ENCODE measurements at places on chromosomes 5 and 9.

DNA sequence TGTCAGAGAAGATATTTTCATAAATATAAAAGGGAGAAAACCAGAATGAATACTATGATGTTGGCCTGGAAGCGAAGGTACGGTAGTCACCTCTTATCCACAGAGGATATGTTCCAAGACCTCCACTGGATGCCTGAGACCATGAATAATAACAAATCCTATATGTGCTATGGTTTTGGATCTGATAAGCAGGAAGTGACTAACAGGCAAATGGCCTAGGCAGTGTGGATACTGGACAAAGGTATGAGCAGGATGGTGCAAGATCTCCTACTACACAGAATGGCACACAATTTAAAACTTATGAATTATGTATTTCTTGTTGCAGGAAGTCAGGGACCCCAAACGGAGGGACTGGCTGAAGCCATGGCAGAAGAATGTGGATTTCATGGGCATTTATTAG lies 48.2 kb downstream of the ADAMTS12 start:
- DNase-seq, result no peak

DNA sequence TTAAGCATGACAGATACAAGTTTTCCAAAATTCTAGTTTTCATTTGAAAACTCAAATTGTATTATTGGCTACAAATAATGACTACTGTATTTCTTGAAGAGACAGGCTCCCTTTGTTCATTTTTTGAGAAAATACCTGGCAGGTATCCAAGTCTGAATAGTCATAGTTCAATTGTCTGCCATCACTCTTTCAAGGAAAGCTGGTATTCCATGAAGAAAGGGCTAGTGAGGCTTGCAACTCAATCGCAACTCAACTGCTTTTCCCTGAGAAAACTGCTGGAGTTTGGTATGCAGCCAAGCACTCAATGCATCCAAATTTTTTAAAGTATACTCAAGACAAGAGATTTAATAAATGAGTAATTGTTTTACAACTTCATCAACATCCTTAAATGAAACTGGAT lies 61.4 kb upstream of the TRIO start:
- no peak for DNase-seq

DNA sequence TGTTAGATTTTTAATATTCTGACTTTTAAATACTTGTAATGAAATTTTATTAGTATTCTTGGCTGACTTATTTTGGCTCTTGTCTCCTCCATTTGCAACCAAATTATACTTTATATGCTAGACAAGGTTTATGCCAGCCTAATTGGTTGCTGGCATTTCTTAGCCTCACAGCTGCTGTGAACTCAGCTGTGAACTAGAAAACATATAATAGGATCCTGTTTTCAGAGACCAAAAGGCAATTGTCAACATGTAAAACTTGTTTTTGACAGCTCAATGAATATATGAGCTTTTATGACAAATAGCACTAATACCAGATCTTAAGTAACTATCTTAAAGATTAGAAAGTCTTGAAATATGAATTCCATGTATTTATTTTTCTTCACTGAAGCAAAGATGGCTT lies 25.9 kb downstream of the KIF2A start:
- DNase-seq, result no peak

DNA sequence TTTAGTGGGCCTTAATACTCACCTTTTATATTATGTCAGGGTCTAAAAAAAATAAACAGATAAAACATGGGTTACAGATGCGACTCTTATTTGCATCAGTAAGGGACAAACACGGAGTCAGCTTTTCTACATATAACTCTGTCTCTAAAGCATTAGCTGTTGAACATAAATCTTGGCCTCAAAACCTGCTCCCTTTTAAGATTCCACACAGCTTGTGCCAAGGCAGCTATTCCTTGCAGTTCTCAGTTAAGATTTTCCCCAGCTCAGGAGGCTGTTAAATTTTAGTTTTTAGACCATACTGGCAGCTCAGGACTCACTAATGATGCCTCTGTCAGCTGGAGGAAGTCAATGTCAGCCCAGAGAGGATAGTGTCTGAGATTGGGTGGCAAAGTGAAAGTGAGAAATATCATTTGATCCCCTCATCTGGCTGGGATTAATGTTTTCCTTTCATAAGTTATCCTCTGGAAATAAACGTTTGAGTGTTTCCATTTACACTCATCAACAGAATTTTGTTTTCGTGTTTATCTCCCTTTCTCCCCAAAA lies 287.5 kb downstream of the ELAVL2 start:
- no peak for DNase-seq

DNA sequence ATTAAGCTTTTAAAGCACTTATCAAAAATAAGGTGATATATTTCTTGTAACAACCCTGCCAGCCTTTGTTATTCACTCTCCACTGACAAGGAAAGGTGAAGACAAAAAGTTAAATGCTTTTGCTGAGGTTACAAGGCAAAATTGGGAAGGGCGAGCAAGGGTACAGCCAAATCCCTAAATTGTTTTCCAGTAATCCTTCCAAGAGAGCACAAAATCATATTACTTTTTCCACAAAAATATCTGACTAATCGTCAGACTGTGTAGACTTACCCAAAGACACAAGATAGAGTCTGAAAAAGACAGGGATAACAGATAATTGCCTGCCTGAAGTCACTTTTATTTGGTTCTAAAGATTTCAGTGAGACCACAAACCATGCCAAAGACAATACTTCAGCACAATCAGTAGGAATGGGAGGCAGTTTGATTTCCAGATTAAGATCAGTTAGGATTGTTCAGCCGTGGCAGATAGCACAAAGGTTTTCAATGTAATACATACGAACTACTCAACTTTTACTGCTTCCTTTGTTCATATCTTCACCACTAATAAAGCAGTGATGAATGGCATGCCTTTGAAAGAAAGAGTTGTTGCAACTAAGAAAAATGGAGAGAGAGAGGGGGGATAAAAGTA lies 383.8 kb upstream of the TUSC1 start:
- DNase-seq, result no peak

- no peak for DNase-seq
Measured at GRCh38 chr9:136624184-136624951, 38.3 kb upstream of the EGFL7 start.

- DNase-seq, result no peak
Measured at GRCh38 chr5:124932791-124933600, 186.6 kb upstream of the ZNF608 start.

DNA sequence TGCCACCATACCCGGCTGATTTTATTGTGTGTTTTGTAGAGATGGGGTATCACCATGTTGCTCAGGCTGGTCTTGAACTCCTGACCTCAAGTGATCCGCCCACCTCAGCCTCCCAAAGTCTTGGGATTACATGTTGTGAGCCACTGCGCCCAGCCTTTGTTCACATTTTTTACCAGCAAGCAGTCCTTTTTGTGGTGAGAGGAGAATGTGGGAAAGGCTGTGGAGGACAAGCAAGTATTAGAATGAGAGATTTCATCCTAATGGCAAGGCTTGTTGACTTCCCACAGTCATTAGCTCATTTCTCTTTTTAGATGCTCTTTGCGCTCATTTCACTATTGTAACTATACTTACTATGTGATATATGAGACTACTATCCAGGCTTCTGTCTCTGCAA lies 6.1 kb downstream of the IL31RA start:
- DNase-seq, result no peak

DNA sequence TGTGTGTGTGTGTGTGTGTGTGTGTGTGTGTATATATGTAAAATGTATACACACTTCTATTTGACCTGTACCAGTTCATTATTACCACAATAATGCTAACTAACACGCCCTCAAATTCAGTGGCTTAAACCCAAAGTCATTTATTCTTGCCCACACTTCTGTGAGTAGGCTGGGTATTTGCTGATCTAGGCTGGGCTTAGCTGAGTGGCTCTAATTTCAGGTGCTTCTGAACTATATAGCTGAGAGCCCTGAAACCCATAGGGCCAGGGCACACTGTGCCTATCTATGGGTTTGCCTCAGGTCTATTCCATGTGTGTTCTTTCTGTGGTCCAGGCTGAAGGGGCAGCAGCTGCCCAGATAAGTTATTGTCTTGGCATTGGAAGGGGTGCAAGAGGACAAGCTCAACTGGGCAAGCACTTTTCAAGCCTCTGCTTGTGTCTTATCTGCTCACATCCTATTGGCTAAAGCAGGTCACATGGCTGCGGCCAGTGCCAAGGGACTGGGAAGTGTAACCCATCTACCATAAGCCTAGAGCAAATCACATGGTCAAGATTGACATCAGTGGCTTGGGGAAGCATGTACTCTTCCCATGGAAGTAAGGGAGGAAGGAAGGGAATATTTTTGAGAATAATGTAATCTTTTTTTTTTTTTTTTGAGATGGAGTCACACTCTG lies 139.9 kb downstream of the PALM2AKAP2 start:
- DNase-seq, result no peak

- no peak for DNase-seq
Measured at GRCh38 chr5:136814619-136815378, 449.5 kb upstream of the TRPC7 start.

- peak; percentile 88 for DNase-seq
Measured at GRCh38 chr9:68779558-68780379, 74.7 kb downstream of the PIP5K1B start.

DNA sequence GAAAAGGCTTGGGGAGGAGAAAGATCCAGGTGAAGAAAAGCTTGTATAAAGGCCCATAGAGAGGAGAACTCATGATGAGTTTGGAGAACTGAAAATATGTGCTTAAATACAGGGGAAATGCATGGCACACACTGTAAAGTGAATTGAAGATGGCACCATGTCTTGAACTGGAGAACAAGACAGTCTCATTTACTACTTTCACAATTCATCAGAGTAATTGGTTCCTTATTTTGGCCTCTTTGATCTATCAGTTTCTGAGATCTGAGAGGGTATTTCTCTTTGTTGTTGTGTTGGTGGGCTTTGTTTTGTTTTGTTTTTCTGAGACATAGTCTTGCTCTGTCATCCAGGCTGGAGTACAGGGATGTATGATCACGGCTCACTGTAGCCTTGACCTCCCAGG lies 98.2 kb downstream of the CEMIP2 start:
- no peak for DNase-seq

- no peak for DNase-seq
Measured at GRCh38 chr5:180067986-180068385, 3.6 kb downstream of the RNF130 start.

GRCh38 chr5:106047341-106047740 lies 1623.4 kb downstream of the EFNA5 start:
- no peak for DNase-seq

DNA sequence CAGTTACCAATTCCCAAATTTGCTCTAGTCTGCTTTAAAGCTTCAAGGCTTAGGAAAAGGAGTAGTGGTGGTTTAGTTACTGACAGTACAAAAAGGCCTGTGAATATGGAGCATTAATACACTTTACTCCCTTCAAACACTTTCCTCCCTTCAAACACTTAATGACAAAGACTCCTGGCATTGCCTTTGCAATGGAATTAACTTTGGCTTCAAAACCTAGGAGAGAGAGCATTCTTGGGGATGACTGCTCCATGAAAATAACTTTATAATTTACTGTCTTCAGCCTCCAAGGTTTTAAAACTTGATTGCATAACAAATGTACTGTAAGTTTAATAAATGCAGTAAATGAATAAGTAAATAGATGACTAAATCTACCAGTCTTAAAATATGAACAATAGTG lies 185.6 kb downstream of the TRPM3 start:
- DNase-seq, result no peak

GRCh38 chr9:31314241-31314640 lies 1070.2 kb upstream of the ACO1 start:
- no peak for DNase-seq

DNA sequence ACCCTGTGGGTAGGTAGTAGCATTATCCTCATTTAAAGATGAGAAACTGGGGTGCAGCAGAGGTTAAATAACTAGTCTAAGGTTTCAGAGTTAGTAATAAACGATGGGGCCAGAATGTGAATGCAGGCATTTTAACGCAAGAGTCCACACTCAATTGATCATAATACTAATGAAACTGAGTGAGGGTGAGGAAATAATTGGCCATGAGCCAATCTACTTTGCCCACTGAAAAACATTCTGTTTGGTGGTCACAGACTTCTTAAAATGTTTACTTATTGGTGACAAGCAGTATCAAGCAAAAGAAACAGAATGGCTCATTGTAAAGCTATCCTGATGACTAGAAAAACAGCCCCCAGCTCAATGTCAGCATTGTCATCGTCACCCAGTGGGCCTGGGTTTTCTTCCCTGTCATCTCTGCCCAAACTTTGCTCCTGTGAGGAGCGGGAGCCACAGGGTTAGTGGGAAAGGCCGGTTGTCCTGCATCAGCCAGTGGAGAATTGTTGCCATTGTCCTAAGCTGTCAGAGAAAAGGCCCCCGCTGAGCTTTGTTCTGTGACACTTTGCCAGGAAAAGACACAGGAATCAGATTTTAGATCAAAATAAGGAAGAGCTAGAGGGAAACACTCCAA lies 77.3 kb upstream of the MAN2A1 start:
- DNase-seq, result no peak

DNA sequence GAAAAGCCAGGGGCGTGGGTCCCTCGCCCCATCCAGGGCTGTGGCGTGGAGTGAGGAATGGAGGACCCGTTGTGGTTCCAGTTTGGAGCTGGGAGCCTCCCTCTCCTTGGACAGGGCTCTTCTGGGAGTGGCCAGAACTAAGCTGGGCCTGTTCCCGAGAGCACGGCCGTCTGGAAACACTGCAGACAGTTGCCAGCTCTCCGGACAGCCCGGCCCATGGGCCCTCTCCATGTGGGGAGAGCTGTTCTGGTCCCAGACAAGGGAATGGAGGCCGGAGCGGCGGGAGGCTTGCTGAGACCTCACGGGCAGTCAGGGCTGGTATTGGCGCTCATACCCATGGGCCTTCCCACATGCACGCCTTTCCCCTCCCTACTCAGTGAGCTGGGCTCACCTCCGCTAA lies 45.2 kb upstream of the FCN2 start:
- no peak for DNase-seq

- no peak for DNase-seq
Measured at GRCh38 chr5:143229896-143230675, 173.4 kb downstream of the NR3C1 start.

DNA sequence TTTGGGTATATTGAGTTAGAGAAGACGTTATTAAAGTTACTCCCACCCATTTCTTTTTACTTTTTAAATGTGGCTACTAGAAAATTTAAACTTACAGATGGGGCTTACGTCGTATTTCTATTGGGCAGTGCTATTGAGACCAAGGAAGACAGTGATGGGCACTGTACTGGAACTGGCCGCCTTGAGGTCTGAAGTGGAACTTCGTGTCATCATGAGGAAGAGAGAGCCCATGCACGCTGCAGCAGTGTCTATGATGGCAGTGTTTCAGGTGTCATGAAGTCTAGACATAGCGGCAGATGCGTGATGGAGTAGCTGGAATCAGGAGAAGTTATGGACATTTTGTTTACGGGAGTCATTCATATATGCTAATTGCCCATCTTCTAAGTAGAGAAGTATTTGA lies 143.7 kb downstream of the LRRC70 start:
- no peak for DNase-seq

DNA sequence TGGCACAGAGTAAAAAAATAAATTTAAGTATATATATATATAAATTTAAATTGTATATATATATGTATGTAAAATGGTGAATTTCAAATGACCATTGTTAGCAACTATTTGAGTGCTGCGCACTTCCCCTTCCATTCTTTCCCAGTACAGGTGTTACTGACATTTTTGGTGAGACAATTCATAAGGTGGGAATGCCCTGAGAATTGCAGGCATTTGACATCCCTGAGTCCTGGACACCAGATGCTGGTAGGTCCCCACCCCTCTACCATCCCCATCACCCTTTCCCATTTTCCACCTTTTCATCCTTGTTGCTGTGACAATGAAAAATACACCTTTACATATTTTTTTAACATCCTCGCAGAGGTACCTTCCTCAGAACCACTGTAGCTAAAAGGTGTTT lies 91.6 kb downstream of the SLC1A3 start:
- DNase-seq, result no peak
